Astrocyte of the cerebellum (primary cell): ENCODE measurements at places on chromosomes 16 and 17.

- no peak for DNase-seq
Observed at GRCh38 chr17:48025904-48026501, 11.6 kb downstream of the COPZ2 start.

- no peak for DNase-seq
Observed at GRCh38 chr17:4815043-4815675, 8.2 kb downstream of the PLD2 start.

DNA sequence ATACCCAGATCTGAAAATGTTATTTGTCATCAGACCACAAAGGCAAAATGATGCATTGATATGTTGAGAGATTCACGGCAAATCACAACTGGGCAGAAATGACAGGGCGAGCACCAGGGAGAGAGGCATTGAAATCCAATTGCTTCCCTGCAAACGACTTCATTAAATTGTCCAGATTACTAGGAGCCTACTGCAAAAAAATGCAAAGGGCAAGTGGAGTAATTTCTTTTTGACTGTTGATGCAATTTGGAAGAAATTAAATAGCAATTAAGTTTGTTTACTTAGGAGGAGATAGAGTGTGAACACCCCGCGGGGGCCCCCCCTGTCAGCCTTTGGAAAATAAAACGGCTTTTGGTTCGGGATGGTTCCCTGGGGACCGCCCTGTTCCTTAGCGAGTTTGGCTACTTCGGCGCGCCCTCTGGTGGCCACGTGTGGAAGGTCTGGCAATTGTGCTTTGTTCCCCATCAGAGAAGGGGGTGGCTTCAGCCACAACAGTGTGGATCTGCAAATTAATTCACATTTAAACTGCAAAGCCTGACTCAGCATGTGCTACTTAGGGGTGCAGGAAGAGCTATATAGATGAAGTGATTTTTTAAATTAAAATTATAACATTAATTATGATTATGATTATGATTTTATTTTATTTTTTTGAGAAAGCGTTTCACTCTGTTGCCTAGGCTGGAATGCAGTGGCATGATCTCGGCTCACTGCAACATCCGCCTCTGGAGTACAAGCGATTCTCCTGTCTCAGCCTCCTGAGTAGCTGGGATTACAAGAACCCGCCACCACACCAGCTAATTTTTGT is 14.5 kb upstream of the TMC7 start:
- DNase-seq: peak; percentile 51

DNA sequence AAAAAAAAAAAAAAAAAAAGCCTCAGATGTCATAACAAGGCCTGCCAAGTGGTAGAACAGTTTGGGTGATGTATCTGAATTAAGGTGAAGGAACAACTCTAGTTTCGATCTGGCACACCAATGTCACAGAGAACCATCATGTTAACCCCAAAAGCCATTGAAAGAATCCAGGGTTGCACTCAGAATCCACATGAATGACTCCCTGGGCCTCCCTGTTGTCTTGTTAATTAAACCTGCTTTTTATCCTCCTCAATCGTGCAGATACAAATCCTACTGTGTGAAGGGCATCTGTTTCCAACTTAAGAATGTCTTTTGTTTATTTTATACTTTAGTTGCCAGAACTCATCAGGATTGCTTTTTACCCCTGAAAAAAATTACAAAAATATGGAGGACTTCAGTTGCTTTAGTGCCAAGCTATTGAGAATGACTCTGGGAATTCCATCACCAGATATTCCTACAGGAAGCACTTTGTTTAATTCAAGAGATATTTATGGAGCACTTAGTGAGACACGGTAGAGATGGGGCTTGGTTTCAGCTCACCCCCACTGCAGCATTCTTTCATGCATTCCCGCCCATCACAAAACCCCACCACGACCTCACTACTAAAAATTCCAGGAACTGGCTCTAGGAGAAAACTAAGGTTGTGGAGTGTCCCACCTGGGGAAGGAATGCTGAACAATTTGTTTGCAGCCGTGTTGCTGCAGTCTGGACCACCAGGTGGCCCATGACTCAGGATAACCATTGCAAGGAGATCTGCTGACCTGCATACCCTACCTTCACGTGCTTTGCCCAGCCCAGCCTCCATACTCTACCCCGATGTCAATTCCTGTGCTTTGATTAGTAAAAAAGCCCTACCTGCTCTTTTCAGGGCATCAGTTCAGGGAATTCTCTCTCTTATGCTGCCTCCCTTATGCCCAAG is 63.8 kb upstream of the GPRC5B start:
- no peak for DNase-seq

DNA sequence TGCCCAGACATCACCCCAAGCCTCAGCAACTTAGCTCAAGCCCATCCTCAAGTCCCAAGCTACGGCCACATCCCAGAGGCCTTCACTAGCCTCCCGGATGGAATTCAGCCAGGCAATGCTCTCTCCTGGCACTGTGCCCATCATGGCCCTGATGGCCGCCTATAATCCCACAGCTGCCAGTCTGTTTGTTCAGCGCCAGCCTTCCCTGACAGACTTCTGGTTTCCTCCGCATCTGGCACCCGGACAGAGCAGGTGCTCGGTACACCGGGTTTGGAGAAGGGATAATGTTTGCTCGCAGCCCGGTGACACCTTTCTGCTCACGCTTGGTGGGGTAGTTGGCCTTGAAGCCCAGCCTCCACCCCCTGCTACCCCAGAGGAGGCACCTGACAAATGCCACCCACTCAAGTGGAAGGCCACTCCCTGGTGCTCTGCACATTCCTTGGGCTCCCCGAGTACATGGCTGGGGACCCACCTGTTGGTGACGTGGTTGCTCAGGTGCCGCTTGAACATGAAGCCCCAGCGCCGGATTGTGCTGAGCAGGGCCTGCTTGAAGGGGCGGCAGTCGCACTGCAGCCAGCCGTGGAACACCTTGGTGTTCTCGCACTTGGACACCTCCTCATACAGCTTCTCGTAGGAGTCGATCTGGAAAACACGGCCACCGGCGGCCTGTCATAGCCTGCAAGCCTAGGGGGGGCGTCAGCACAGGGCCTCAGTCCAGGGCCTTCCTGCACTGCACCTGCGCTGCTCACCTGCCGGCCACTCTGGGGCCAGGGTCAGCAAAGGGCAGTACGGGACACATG is 47.1 kb downstream of the DNAH17 start:
- no peak for DNase-seq

GRCh38 chr16:81637336-81638235 is 141.5 kb upstream of the PLCG2 start:
- DNase-seq: no peak

DNA sequence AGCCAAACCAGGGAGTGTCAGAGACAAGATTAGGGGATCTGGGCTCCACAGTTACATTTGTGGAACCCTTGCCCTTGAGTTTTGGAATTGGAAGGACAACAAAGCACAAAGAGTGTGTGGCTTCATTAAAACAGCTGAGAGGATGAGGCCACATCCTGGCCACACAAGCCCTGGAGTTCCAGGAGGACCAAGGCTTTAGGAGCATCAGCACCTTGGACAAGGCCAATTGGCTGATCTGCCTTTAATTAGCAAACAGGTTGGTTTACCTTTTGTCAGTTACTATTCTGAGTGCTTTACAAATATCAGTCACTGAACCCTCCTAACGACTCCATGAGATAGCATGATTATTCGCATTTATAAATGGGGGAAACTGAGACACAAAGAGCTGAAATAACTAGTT is 54.7 kb downstream of the SLC6A2 start:
- DNase-seq: no peak

GRCh38 chr16:82643136-82643535 is 16.4 kb downstream of the CDH13 start:
- no peak for DNase-seq

- no peak for DNase-seq
Observed at GRCh38 chr17:50830994-50831393, 4.4 kb upstream of the WFIKKN2 start.

DNA sequence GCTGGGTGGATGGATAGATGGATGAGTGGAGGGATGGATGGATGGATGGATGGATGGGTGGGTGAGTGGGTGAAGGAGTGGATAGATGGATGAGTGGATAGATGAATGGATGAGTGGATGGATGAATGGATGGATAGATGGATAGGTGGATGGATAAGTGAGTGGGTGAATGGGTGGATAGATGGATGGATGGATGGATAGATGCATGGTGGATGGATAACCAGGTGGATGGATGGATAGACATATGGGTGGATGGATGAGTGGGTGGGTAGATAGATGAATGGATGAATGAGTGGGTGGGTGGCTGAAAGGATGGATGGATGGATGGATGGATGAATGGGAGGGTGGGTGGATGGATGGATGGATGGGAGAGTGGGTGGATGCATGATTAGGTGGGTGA is 51.0 kb upstream of the ZC3H18 start:
- no peak for DNase-seq

DNA sequence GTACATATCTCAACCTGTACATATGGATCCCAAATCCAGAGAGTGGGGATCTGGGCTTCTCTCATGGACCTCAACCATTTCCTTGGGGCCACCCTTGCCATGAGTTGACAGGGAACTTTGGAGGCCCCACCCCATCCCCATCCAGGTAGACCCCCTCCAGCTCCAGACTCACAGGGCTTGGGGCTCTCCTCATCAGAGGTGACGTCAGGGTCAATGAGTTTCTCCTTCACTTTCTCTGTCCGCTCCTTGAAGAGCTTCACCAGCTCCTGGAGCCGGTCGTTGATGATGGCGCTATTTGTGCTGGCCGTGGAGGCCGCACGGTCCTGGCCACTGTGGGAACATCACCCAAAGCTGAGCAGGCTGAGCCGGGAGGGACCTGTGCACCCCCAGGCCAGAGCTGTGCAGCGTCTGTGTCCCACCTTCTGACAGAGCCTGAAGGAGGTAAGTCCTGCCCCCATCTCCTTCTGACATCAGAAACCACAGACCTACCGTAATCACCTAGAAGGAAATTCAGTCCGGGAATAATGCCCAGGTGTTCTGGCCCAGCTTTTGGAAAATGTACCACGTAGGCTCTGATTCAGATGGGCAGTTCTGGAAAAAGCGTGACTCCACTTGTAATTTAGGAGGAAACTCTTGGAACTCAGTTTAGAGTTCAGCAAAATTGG is 50.6 kb downstream of the CNGB1 start:
- no peak for DNase-seq

DNA sequence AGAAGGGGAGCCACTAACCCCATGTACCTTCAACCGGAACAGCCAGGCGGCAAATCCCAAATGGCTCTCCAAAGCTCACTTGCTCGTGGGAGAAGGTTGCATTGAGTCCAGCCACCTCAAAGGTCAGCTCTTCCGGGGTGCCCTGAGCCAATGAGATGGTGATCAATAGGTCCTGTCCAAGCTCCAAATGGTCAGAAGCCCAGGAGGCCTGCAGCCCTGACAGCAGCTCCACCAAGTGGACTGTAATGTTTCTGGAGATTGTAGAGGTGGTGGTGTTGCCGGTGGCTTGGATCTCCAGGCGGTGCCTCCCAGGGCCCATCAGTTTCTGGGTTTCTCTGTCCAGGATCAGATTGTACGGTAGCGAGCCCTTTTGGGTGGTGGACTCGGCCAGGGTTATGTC is 39.9 kb upstream of the BCO1 start:
- no peak for DNase-seq

GRCh38 chr17:47660064-47660492 is 10.4 kb downstream of the KPNB1 start:
- DNase-seq: no peak

DNA sequence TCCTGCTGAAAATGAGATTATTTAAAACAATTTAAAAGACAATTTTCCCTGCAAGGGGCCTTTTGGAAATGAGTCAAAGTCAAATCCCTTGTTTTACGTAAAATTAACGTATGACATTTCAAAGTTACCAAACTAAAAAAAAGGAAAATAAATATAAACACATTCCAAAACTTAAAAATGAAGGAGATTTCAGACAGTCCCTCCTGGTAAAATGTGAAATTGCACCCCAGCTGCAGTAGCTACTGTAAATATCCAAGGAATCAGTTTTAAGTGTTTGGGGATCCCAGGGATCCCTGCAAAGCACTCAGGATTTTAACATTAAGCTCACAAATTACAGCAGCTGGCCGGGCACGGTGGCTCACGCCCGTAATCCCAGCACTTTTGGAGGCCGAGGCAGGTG is 63.3 kb downstream of the NXN start:
- DNase-seq: no peak

DNA sequence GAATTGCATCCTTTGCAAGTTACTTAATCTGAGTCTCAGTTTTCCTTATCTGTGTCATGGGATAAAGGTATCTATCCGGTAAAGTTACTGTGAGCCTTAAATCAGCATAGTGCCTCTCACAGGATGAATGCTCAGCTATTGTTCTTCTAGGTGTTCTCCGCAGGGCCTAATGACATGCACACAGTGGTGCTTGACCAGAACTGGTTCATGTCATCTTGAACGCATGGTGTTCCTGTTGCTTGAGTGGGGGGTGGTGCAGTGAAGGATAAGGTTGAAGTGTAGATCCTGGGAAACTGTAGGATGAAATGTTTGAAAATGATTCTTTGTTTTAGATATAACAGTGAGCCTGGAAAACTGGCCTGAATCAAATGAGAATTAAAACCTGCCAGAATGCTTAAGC is 4.0 kb downstream of the KRT40 start:
- DNase-seq: no peak

DNA sequence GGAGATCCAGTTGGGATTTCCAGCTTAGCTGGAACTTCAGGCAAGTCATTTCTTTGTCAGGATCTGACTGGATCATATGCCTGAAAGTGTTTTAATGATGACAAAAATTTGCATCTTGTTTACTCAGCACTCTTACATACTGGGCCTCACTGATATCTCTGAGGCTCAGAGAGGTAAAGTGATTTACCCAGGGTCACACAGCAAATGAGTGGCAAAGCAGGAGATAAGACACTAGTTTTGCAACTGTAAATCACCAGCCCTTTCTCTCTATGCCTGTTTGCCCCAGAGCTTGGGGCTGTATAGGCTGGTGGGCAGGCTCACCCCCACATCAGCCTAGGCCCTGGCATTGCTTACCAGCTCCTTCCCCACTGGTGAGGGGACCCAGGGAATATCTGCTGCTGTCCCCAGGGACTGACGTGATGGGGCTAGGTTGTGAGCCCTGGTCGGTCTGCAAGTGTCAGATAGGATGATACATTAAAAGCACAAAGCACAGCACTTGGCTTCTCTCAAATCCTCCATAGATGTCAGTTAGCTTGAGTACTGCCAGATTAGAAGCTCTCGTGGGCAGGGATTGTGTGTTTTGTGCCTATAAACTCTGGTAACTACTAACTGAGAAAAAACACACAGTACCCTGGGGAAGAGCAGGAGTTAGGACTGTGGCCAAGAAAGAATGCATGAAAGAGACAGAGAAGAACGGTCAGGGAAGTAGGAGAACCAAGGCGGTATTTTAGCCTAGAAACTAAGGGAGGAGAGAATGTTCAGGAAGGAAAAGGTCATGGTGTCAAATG is 165.4 kb downstream of the COPRS start:
- no peak for DNase-seq

DNA sequence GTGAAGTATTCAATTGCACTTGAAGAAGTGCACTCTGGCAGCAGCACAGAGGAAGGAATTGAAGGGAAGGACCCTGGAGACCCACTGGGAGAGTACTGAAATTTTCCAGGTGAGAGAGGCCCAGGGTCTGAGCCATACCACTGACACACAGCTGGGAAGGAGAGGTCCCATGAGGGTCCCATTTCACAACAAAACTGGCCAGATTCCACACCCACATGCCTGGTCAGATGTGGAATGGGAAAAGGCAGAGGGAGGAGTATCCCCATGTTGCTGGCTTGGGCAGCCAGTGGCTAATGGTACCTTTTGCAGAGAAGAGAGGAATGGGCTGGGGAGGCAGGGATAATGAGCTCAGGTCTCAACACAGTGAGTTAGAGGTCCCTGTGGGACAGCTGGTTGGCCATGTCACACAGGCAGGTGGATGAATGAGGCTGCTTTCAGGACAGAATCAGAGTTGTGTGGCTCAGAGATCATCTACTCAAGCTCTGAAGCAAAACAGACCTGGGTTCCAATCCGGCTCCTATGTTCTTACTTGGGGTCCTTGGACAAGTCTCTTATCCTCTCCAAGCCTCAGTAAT is 26.2 kb upstream of the NGFR start:
- no peak for DNase-seq

- no peak for DNase-seq
Observed at GRCh38 chr16:22670551-22671041, 143.4 kb upstream of the HS3ST2 start.
